ENCODE measurements at places on chromosomes 13 and 19. TPM values are rescaled to one million over a fixed set of nuclear protein-coding genes. Genes with fewer than 3 reads are reported as not detected.
A peak's percentile ranks its signal among the peaks of the same experiment; 100 is the strongest.

CGB7 gene
- 4.4 TPM for total RNA-seq

GRCh38 chr19:49861107-49861506 is 6.3 kb downstream of the PNKP start:
- H3K4me1 ChIP-seq, result peaks cover 28% of the 10 kb centered on the region
- peak overlapping the region; percentile 28 for H3K4me3 ChIP-seq
- peak overlapping the region; percentile 73 for H3K27ac ChIP-seq
- H3K27me3 ChIP-seq, result no peaks in the 10 kb centered on the region
- peak; percentile 77 for DNase-seq
- peaks cover 77% of the 10 kb centered on the region for H3K36me3 ChIP-seq

GRCh38 chr13:99315186-99315585 is 8.0 kb upstream of the GPR183 start:
- H3K4me3 ChIP-seq, result no peak overlapping the region
- H3K4me1 ChIP-seq, result peaks cover 14% of the 10 kb centered on the region
- no peaks in the 10 kb centered on the region for H3K27me3 ChIP-seq

GRCh38 chr19:14127176-14127575 is 9.2 kb downstream of the ASF1B start:
- no peaks in the 10 kb centered on the region for H3K27me3 ChIP-seq
- H3K27ac ChIP-seq, result no peak overlapping the region
- no peaks in the 10 kb centered on the region for H3K36me3 ChIP-seq
- H3K4me1 ChIP-seq, result no peaks in the 10 kb centered on the region
- H3K4me3 ChIP-seq, result no peak overlapping the region
- DNase-seq, result no peak

- H3K4me3 ChIP-seq, result no peak overlapping the region
- H3K4me1 ChIP-seq, result peaks cover 7% of the 10 kb centered on the region
- H3K27me3 ChIP-seq, result no peaks in the 10 kb centered on the region
Measured at GRCh38 chr13:20356444-20356843, 124.3 kb upstream of the GJB6 start.

- no peaks in the 10 kb centered on the region for H3K27me3 ChIP-seq
- peaks cover 46% of the 10 kb centered on the region for H3K36me3 ChIP-seq
- no peak for DNase-seq
- H3K4me3 ChIP-seq, result no peak overlapping the region
Measured at GRCh38 chr13:20074966-20075365, 85.9 kb downstream of the GJA3 start.

DNA sequence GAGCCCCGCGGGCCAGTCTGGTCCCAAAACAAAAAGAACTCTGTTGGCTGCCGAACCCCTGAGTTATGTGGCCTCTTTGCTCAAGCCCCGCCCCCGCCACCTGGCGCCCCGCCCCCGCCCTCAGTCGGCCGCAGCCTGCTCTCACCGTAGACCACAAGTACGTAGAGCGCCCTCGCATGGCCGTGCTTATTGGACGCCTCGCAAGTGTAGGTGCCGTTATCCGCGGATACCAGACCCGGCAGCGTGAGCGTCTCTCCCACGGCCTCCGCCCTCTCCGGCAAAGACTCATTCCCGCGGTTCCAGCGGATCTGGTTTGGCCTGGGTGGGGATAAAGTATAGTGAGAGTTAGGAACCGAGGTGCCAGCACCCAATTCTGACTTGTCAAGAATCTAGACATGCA is 5.5 kb upstream of the ZNF428 start:
- H3K27me3 ChIP-seq, result no peaks in the 10 kb centered on the region
- no peaks in the 10 kb centered on the region for H3K36me3 ChIP-seq
- H3K27ac ChIP-seq, result no peak overlapping the region
- DNase-seq, result no peak
- H3K4me3 ChIP-seq, result no peak overlapping the region

GRCh38 chr13:48296528-48296927 is 7.0 kb upstream of the RB1 start:
- H3K36me3 ChIP-seq, result no peaks in the 10 kb centered on the region
- no peaks in the 10 kb centered on the region for H3K4me1 ChIP-seq
- no peak for DNase-seq

- H3K4me3 ChIP-seq, result no peak overlapping the region
- no peaks in the 10 kb centered on the region for H3K27me3 ChIP-seq
- no peak for DNase-seq
- H3K4me1 ChIP-seq, result no peaks in the 10 kb centered on the region
Measured at GRCh38 chr13:41520016-41520659, 62.8 kb downstream of the RGCC start.

DNA sequence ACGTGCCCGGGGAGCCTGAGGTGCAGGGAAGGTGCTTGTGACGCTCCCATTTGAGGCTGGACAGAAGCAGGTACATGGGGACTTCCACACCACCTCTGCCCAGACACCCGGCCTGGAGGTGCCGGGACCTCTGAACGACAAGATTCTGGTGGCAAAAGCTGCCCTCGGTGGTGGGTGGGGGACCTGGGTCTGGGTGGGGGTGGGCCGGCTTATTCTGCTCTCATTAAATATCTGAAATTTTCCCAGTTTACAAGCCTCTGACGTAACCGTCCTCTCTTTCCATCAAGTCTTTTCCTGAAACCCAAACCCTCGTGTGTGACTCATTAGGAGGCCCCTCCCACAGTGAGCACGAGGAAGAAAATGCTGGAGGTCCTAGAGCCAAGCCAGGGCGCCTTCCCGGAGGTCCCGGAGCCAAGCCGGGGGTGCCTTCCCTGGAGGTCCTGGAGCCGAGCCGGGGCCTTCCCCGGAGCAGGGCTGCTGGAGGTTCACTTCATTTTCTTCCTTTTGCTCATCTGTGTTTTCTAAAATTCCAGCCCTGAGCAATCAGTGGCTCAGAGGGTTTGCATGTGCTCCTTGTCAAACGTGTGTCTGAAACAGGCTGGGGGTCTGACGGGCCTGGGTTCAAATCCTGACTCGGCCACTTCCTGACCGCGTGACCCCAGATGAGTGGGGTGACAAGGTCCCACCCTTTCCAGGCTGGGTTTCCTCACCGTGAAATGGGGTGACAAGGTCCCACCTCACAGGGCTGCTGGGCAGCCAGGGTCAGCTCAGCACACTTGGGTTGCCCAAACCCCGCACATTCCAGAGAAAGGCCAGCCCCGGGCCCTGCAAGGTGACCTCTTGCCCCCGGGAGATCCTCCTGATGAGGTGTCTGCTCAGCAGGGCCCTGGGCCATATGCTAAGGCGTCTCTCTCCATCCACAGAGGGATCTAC is 10.0 kb downstream of the CFD start:
- peaks cover 43% of the 10 kb centered on the region for H3K4me1 ChIP-seq
- H3K36me3 ChIP-seq, result peaks cover 47% of the 10 kb centered on the region
- peak overlapping the region; percentile 68 for H3K27ac ChIP-seq
- no peaks in the 10 kb centered on the region for H3K27me3 ChIP-seq
